Dorsolateral prefrontal cortex (tissue), 122 donors: ENCODE measurements at places on chromosomes 4 and X. TPM values are rescaled to one million over a fixed set of nuclear protein-coding genes. Genes with fewer than 3 reads are reported as not detected.

PDGFRA gene
- 23.3 TPM for total RNA-seq

GNRHR gene
- not detected for total RNA-seq

CC2D2A gene
- total RNA-seq: 18.9 TPM

CXCL5 gene
- 0.44 TPM for total RNA-seq

ADRA2C gene
- total RNA-seq: 4.4 TPM

ZNF275 gene
- 17.8 TPM for total RNA-seq

HSFX2 gene
- total RNA-seq: 1.1 TPM

PHOX2B gene
- not detected for total RNA-seq

MAP3K15 gene
- total RNA-seq: not detected

MAGED4 gene
- 54.0 TPM for total RNA-seq

SOX3 gene
- total RNA-seq: 0.23 TPM
